Myocyte (in vitro differentiated cells): ENCODE measurements at places on chromosomes 12 and 14. TPM values are rescaled to one million over a fixed set of nuclear protein-coding genes. Genes with fewer than 3 reads are reported as not detected.

IL22 gene
- not detected in 2 replicates for total RNA-seq

TC2N gene
- not detected in 2 replicates for total RNA-seq

RNF212B gene
- not detected in 2 replicates for total RNA-seq

ZNF140 gene
- 15.1 and 19.4 TPM in 2 replicates for total RNA-seq

SIX1 gene
- 96.6 and 118 TPM in 2 replicates for total RNA-seq

AICDA gene
- total RNA-seq = 0.43 TPM in 1 of 2 replicates, not detected in the other

OASL gene
- 0.68 and 1.2 TPM in 2 replicates for total RNA-seq

NRIP2 gene
- total RNA-seq = 0.64 and 2.1 TPM in 2 replicates

NTF3 gene
- total RNA-seq = 1.0 and 1.9 TPM in 2 replicates

ALDH1L2 gene
- 11.3 and 13.4 TPM in 2 replicates for total RNA-seq

INHBC gene
- total RNA-seq = not detected in 2 replicates

HOXC9 gene
- total RNA-seq = 9.6 and 11.7 TPM in 2 replicates

FBXO34 gene
- 20.9 and 30.3 TPM in 2 replicates for total RNA-seq

IL26 gene
- not detected in 2 replicates for total RNA-seq

SFSWAP gene
- 24.0 and 31.6 TPM in 2 replicates for total RNA-seq

SERPINA9 gene
- not detected in 2 replicates for total RNA-seq

ADIPOR2 gene
- 15.5 and 22.8 TPM in 2 replicates for total RNA-seq

VIPAS39 gene
- 20.0 and 20.2 TPM in 2 replicates for total RNA-seq

KLRD1 gene
- total RNA-seq = under 0.01 and 0.03 TPM in 2 replicates

TBX5 gene
- total RNA-seq = not detected in 2 replicates

TCL1A gene
- not detected in 2 replicates for total RNA-seq

CLEC4D gene
- not detected in 2 replicates for total RNA-seq

CLEC4A gene
- 1.4 TPM in 1 of 2 replicates, not detected in the other for total RNA-seq

WNT5B gene
- 17.6 and 19.1 TPM in 2 replicates for total RNA-seq

NUAK1 gene
- total RNA-seq = 40.7 and 66.7 TPM in 2 replicates

GPR132 gene
- total RNA-seq = not detected in 2 replicates

ENDOU gene
- total RNA-seq = not detected in 2 replicates

PTCSC3 gene
- total RNA-seq = not detected in 2 replicates

TAS2R42 gene
- not detected in 2 replicates for total RNA-seq

FAM90A1 gene
- total RNA-seq = not detected in 2 replicates

ABCB9 gene
- total RNA-seq = 6.9 and 10.4 TPM in 2 replicates

ADCY4 gene
- total RNA-seq = not detected in 2 replicates

GNG2 gene
- total RNA-seq = 14.6 and 16.6 TPM in 2 replicates

MYH6 gene
- total RNA-seq = 2.6 and 3.4 TPM in 2 replicates
